ENCODE measurements at places on chromosomes 2 and 18. TPM values are rescaled to one million over a fixed set of nuclear protein-coding genes. Genes with fewer than 3 reads are reported as not detected.

DNA sequence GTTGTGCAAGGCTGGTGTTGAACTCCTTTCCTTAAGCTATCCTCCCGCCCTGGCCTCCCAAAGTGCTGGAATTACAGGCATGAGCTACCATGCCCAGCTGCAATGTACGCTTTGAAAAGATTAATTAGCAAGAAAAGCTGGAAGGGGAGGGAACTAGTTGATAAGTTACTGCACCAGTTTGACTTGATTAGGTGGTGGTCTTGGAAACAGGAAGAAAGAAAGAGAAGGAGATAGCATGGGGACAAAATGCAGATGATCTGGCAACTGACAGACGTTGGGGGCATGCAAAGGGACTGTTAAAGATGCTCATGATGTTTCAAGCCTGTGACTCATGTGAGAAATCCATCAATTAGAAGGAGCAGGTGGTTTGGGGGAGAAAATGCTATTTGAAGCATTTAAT is 68.6 kb downstream of the PLEKHM3 start:
- no peak for DNase-seq

DNA sequence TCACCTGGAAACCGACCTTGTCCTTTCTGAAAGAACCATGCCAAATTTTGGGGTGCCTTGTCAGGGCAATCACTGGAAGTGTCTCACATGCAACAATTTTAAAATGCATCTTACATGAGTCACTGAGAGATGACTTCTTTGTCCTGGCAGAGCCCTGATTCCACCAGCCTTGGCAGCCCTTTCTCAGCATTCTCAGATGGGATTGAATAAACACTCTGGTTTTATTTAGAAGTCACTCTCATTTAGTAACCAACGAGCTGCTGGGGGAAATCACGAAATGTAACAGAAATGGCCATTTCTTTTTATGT is 3.8 kb upstream of the ATP8B1 start:
- DNase-seq: no peak

- no peak for DNase-seq
Observed at GRCh38 chr2:70068119-70068518, 19.2 kb upstream of the PCBP1 start.

GRCh38 chr2:131154071-131154531 is 49.0 kb downstream of the PLEKHB2 start:
- DNase-seq: peak; percentile 26

The CNGA3 gene
- total RNA-seq: 4.9 TPM

The RGPD3 gene
- 0.88 TPM for total RNA-seq

DNA sequence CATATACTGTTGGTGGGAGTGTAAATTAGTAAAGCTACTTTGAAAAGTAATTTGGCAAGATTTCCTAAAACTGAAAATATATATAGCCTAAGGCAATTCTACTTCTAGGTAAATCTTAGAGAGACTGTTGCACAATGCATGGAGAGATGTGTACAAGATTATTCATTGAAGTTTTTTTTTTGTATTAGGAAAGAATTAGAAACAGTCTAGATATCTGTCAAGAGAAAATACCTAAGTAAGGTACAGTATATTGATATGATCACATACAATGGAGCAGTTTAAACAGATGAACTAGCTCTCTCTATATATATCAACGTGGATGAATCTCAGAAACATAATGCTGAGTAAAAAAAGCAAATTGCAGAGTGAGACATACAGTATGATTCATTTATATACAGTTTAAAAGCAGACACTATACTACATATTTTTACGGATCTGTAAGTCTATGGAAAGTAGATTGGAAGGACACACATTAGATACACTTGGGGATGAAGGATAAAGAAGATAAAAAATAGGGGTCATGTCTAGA is 59.3 kb upstream of the ACVR1 start:
- DNase-seq: no peak

DNA sequence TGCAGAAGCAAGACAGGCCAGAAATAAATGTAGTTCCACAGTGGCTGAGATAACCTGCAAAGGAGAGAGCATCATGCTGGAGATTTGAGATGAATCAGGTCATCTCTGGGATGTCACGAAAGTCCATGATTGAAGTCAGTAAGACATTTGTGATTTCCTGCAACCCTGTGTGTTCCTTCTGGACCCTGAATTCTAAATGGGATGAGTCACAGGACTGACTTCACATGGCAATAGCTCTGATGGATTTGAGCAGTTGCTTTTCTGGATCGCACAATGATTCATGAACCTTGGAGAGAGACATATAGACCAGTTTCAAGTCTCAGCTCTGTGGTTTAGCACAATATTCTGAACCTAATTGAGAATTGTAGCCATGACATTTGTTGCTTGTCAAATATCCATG is 102.9 kb downstream of the TSN start:
- no peak for DNase-seq

DNA sequence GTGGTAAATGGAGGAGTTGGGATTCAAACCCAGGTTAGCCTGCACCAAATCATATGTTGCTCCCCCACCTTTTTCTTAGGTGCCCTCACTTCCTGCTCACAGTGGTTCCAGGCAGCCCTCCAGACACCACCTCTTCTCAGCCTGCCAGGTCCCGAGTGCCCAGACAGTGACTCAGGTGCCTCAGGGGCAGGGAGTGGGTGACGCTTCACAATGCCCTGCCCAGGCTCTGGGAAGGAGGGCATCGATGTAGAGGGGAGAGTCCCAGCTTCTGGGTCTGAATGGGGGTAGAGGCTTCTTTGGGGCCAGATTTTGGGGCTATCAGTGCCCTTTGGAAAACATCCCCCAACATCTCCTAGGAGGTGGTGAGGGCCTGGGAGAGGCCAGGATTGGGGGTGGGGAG is 5.2 kb upstream of the DNAJB2 start:
- no peak for DNase-seq

The DSG4 gene
- not detected for total RNA-seq

DNA sequence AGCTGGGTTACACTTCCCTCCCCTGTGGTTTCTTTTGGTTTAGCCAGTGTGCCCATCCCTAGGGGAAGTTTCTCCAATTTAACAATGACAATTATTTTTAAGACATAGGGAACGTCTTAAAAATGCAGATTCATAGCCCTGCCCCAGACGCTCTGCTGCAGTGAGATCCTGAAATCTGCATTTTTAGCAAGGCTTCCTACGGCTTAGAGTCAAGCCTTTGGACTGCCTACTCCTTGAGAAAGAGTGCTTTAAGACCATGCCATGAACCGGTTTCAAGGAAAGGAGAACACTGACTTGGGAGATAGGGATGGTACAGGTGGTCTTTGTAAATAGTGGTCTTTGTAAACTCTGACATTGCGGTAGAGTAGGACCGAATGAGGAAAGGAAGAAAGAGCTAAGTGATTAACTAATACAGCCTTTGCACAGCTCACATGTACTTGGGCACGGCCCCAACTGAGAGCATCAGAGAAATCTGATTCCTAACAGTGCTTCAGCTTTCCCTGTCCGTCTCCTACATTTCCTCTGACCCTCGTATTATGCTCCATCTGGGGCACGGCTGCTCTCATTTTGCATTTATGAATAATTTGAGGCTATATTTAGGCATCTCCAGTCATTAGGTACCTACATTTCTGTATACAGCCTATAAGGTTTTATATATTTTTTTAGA is 217.6 kb upstream of the TANK start:
- DNase-seq: no peak

Measured in spinal cord (tissue), 10 donors.